ENCODE measurements at places on chromosomes 5 and 9.
A peak's percentile ranks its signal among the peaks of the same experiment; 100 is the strongest.

GRCh38 chr9:121199921-121200320 lies 1.7 kb downstream of the RAB14 start:
- DNase-seq, result no peak

- peak; percentile 24 for DNase-seq
These were observed 937 bp downstream of the TMOD1 start for GRCh38 chr9:97502222-97502983.

DNA sequence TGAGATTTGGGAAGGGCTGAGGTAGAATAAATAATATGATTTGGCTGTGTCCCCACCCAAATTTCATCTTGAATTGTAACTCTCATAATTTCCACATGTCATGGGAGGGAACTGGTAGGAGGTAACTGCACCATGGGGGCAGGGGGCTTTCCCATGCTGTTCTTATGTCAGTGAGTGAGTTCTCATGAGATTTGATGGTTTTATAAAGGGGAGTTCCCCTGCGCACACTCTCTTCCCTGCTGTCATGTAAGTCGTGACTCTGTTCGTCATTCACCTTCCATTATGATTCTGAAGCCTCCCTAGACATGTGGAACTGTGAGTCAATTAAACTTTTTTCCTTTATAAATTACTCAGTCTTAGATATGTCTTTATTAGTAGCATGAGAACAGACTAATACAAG lies 115.5 kb upstream of the STARD4 start:
- no peak for DNase-seq

- DNase-seq, result no peak
These were observed 23.4 kb upstream of the STRBP start for GRCh38 chr9:123291736-123292135.

- DNase-seq, result no peak
These were observed 4.5 kb downstream of the EBF1 start for GRCh38 chr5:159095151-159095721.

DNA sequence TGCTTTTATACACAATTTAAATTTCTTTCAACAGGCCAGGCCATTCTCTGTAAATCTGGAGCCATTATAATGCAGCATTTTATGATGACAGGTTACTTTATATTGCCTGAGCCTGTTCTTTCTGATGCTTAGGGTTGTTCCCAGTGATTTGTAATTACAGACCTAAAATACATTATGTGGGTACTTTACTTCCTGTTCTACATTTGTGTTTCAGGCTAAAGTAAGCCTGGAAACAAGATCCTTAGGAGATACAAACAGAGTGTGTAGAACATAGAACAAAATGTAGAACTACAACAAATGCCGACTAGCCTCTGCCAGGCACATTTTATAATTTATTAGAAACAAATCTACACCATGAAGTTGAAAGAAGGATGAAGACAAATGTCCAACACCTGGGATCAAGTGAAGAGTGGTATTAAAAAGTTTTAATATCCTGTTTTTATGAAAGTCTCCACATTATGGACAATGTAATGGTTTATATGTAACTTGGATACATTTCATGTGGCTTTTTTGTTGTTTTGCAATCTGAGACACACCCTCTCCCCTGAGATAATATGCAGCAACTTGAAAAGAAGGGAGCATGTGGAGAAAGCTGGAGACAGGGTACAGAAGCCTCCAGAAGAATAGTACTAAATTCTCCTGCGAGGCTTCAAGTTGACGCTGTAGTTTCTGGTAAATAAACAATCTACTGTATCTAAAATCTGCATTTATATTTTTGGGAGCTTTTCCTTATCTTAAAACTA lies 46.9 kb downstream of the VCAN start:
- no peak for DNase-seq

GRCh38 chr9:109593612-109594011 lies 95.5 kb upstream of the PTPN3 start:
- no peak for DNase-seq

DNA sequence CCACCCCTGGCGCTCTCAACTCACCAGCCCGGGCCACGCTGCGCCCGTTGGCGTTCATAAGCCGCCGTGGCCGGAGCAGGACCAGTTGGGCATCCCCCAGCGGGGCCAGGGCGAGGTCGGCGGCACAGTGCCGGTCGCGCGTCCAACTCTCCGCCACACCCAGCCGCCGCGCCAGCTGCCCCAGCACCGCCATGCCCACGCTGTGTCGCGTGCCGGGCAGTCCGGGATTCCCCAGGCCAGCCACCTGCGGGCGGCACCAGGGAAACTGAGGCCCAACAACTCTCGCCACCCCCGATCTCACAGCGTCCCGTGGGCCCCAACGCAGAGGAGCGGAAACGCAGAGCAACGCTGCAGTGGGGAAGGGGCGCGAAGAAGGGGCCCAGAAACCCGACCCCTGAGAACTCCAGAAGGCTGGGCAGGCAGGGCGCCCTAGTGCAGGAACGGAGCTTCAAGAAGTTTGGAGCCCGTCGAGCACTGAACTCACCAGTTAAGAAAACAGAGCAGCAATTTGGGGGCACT lies 453 bp downstream of the PTRH1 start:
- DNase-seq, result no peak

GRCh38 chr5:178279723-178280438 lies 47.3 kb upstream of the PHYKPL start:
- DNase-seq, result peak; percentile 81

- DNase-seq, result no peak
These were observed 131.1 kb downstream of the TLE1 start for GRCh38 chr9:81558091-81558830.

GRCh38 chr9:128088253-128088945 lies 20.4 kb downstream of the SLC25A25 start:
- DNase-seq, result no peak

- no peak for DNase-seq
These were observed 13.0 kb downstream of the DNAJC18 start for GRCh38 chr5:139426203-139426885.

DNA sequence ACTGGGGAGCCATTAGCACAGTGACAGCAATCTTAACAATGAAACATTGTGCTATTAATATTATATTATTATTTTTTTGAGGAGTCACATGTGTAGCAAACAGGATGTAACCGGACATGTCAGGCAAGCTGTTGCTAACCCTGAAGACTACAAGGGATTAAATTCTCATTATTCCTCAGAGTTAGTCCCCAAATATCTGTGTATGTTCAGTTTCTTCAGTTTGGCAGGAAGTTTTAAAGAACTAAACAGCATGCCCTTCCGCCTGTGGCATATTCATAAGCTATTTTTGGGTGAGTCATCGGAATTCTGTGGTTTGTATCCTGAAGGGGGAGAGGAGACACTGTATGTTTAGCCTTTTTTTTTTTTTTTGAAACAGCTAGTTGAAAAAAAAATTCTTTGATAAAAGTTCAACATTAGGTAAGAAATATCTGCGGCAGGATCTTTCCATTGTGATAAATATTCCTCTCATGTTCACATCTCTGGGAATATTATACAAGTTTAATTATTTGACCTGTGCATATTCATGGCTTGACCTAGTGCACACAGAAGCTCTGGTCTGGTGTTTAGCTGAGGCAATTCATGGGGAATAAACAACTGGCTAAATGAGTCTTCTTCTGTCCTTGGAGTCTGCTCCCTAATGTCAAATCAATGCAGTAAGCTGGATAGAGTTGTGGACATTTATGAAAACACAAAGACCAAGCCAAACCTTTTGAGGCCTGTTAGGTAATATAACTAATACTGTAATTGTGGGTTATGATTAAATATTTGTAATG lies 202.7 kb upstream of the CDKN2B start:
- no peak for DNase-seq

DNA sequence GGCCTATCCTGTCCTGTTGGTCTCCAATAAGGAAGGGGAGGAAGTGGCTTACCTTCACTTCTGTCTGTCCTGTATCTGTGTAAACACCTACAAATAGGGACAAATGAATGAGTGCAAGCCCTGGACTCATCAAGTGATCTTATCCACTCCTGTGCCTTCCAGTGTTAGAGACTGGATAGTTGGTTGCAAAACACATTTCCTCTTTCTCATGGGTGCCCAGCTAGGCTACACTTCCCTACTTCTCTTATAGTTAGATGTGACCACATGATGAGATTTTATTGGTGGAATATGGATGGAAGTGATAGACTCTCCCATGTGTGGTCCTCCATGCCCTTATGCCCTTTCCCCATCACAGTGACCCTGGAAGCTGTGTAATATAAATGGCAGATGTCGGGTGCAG lies 16.9 kb upstream of the PFDN1 start:
- no peak for DNase-seq

- no peak for DNase-seq
These were observed 4.7 kb upstream of the GCNT1 start for GRCh38 chr9:76454311-76454710.

DNA sequence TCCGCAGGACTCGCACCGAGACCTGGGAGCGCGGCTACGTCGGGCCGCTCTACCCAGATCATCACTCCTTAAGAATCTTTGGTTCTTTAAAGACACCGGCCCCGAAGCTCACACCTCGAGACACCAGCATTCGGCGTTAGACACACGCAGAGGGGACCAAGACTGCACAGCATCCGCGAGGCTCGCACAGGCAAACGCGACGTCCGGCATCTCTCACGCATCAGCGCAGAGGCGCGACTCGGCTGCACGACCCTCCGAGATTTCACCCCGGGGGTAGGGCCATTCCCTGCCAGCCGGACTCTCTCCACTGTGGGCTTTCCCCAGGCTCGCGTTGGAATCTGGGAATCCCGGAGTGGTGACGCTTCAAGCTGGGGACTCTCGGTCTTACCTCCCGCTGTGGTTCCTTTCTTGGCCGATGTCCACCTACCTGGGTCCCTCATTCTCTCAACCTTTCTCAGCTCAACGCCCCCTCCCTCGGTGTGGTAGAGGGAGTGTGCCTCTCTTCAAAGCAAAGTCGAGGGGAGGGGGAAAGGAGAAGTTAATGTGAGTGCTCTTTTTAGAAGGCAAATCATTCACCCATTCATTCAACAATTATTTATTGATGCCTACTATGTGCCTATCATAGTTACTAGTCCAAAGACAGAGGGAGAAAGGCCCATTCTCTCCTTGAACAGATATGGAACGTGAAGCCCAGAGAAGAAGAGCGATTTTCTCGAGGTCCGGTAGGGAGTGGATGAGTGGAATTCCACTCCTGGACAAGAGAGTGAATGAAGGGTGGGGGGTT lies 1.3 kb upstream of the HAND1 start:
- DNase-seq, result no peak

GRCh38 chr5:123422433-123423277 lies 548 bp downstream of the CEP120 start:
- peak; percentile 17 for DNase-seq

GRCh38 chr5:178547052-178547666 lies 43.0 kb downstream of the COL23A1 start:
- DNase-seq, result no peak

DNA sequence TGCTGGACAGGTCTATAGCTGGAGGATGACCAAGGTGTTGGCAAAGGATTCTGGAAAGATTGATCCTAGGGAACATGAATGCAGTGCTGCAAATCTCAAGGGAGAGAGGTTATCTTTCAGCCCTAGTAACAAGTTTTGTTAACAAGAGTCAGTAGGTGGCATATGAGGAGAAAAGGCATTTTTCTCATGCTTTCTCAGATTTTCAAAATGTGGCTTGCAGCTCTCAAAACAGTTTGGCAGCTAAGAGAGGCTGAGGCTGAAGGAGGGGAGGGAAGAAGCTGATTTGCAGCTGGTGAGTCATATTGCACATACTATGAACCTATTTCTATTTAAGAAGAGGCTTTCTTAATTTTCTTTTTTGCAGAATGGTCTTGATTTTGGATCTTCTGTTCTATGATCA lies 64.3 kb upstream of the PCA3 start:
- no peak for DNase-seq

DNA sequence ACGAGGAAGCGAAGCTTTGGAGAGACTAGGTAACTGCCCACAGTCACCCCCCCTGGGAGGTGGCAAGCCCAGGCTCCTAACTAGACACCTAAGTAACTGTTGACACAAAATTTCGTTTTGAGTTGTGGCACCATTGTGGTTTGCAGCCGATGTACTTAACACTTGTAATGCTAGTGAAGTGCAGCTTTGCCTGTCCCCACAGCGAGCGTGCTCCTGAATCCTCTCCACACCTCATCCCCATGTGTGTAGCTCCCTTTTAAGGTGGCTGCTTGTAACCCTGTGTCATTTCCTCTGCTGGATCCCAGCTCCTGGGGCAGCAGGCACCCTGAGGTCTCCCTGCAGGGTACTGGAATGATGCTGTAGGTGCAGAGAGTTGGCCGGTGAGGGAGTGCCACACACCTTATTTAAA lies 114.9 kb downstream of the TRIO start:
- no peak for DNase-seq

DNA sequence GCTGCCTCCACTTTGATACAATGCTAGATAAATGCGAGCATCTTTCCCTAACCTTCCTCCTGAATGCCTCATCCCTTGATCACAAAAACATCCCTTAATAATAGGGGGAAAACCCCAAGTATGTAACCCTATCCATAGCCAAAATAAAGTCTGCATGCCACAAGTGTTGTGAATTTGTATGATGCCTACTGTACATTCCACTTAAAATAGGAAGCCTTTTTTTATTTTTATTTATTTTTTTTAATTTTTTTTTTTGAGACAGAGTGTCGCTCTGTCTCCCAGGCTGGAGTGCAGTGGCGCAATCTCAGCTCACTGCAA lies 207.0 kb downstream of the AOPEP start:
- no peak for DNase-seq

- DNase-seq, result no peak
These were observed 70.0 kb downstream of the TMEM252 start for GRCh38 chr9:68470634-68471033.

DNA sequence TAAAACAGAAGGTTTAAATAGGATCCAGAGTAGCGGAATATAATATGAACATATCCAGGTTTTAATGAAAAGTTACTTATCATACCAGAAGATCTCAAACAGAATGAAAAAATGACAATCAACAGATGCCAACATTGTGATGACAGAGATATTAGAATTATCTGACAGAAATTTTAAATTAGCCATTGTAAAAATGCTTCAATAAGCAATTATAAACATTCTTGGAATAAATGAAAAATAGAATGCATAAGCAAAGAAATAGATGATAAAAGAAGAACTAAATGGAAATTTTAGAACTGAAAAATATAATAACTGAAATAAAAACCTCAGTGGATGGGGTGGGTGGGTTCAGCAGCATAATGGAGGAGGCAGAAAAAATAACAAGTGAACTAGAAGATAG lies 37.2 kb downstream of the ZMAT2 start:
- DNase-seq, result no peak

- DNase-seq, result no peak
These were observed 85.3 kb downstream of the MVB12B start for GRCh38 chr9:126411948-126412284.

DNA sequence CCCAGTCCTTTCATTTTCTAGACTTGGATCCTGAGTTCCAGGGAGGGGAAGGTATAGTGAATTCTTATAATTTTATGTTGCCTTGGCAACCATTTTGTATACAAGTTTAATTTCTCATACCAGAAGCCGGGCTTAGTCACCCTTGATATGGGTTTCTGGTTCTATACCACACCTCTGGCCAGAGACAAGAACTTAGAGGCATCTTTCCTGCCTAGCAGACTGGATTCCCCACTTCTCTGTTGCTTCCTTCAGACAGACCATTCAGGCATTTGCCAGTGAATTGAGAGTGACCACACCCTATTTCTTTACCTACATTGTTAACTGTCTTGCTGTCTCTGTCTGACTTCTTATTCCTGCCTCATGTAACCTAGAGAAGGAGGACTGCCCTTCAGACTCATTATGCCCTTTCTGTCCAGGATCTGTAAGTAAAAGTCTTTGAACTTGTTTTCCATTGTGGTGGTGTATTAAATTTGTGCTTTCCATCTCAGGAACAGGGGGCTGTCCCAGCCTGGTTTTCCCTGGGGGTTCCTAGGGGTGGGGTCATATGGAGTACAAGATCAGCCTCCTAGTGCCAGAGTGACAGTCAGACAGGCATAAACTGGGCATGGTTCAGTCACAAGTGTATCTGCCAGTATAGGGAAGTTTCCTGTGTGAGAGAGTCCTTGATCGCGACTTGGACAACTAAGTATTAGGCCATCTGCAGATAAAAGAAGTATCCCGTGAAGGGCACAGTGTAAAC lies 27.4 kb downstream of the TNFSF8 start:
- no peak for DNase-seq

All from neuronal stem cell (in vitro differentiated cells).